ENCODE measurements at places on chromosomes 11 and 22. TPM values are rescaled to one million over a fixed set of nuclear protein-coding genes. Genes with fewer than 3 reads are reported as not detected.

DNA sequence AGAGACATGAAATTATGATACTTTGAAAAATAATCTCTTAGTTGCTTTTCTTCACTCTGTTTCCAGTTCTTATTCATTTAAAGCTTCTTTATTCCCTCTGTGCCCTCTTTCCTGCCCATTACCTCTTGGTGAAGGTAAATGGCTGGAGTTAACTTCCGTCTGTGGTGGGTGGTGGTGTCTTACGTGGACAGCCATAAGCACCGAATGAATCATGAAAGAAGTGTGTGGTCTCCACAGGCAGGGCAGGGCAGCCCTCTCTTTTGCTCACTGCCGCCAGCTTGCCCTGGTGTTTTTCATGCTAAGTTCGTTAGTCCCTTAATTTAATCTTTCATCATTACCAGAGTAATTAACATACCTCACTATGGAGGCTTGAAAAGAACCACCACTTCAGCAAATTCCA, 98.7 kb upstream of the SORL1-AS1 start:
- no peaks in the 10 kb centered on the region for H3K36me3 ChIP-seq
- H3K4me1 ChIP-seq = peaks cover 5% of the 10 kb centered on the region
- DNase-seq = no peak

GRCh38 chr22:50600538-50600937, at the start of gene MAPK8IP2:
TSS of gene MAPK8IP2 (plus strand) at chr22:50600793. CDS start at chr22:50600819, 26 bp downstream.
- H3K4me3 ChIP-seq = no peak within 1 kb of the TSS
- H3K27me3 ChIP-seq = no peaks in the 10 kb centered on the region
- H3K4me1 ChIP-seq = peaks cover 5% of the 10 kb centered on the region
- no peak for DNase-seq

- no peak overlapping the region for H3K4me3 ChIP-seq
- H3K4me1 ChIP-seq = no peaks in the 10 kb centered on the region
- H3K27me3 ChIP-seq = no peaks in the 10 kb centered on the region
- H3K36me3 ChIP-seq = no peaks in the 10 kb centered on the region
- no peak for DNase-seq
- no peak overlapping the region for H3K27ac ChIP-seq
These were observed 36.1 kb upstream of the HTATIP2 start for GRCh38 chr11:20327377-20327935.

GRCh38 chr11:7787239-7787638, 9.5 kb downstream of the OR5P2 start:
- DNase-seq = no peak
- H3K4me1 ChIP-seq = no peaks in the 10 kb centered on the region
- H3K27me3 ChIP-seq = no peaks in the 10 kb centered on the region

DNA sequence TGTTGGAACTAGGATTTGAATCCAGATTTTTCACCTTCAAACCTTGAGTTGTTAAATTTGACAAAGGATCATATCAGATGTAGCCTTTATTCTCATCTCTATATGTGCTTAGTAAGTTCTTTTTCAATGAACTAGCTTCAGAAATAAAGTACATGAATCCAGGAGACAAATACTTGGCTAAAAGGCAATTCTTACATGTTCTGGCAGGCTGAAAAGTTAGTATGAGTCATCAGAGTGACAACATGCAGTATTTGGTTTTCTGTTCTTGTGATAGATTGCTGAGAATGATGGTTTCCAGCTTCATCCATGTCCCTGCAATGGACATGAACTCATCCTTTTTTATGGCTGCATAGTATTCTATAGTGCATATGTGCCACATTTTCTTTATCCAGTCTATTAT, 40.4 kb downstream of the BBOX1 start:
- H3K27ac ChIP-seq = no peak overlapping the region
- H3K4me3 ChIP-seq = no peak overlapping the region
- no peak for DNase-seq
- H3K4me1 ChIP-seq = no peaks in the 10 kb centered on the region

- H3K4me3 ChIP-seq = peak within 1 kb of the TSS; percentile 49
- peak; percentile 84 for DNase-seq
- no peaks in the 10 kb centered on the region for H3K27me3 ChIP-seq
- no peaks in the 10 kb centered on the region for H3K36me3 ChIP-seq
- peaks cover 7% of the 10 kb centered on the region for H3K4me1 ChIP-seq
These were observed at the start of gene RRAS2 for GRCh38 chr11:14358729-14359439. TSS of gene RRAS2 (minus strand) at chr11:14359183. CDS start at chr11:14358870, 313 bp downstream.

- no peak overlapping the region for H3K4me3 ChIP-seq
- no peaks in the 10 kb centered on the region for H3K4me1 ChIP-seq
- no peaks in the 10 kb centered on the region for H3K36me3 ChIP-seq
- H3K27me3 ChIP-seq = no peaks in the 10 kb centered on the region
- DNase-seq = no peak
- H3K27ac ChIP-seq = no peak overlapping the region
These were observed 698.5 kb downstream of the KCNA4 start for GRCh38 chr11:29318134-29318845.

The RNF26 gene
- 5.7 TPM for total RNA-seq

The TMPRSS13 gene
- total RNA-seq = 4.9 TPM

The ARRB1 gene
- 54.1 TPM for total RNA-seq

All from body of pancreas (tissue), 4 donors.